Right hindlimb (tissue), 1 donor: ENCODE measurements at places on chromosomes 7 and 10.

- DNase-seq: no peak
These were observed 437.2 kb downstream of the MDFIC start for GRCh38 chr7:115359119-115359518.

DNA sequence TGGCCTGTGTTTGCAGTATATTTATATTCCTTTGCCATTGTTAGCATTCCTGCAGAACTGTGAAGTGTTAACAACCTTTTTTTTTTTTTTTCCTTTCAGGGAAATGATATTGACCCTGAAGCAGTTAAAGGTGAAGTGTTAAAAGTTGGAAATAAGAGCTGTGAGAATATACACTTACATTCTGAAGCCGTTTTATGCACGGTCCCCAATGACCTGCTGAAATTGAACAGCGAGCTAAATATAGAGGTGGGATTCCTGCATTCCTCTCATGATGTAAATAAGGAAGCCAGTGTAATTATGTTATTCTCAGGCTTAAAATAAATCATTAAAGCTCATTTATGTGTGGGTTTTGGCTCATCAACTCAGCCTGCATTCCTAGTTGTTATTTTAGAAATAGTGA, 92.8 kb upstream of the CAPZA2 start:
- no peak for DNase-seq

- no peak for DNase-seq
These were observed 498 bp upstream of the CALHM2 start for GRCh38 chr10:103452506-103453230.

GRCh38 chr7:1503390-1503789, 799 bp downstream of the INTS1 start:
- no peak for DNase-seq

- DNase-seq: no peak
These were observed 92.9 kb downstream of the XRCC2 start for GRCh38 chr7:152583006-152583405.

GRCh38 chr10:71504570-71504969, 107.8 kb downstream of the CDH23 start:
- no peak for DNase-seq

DNA sequence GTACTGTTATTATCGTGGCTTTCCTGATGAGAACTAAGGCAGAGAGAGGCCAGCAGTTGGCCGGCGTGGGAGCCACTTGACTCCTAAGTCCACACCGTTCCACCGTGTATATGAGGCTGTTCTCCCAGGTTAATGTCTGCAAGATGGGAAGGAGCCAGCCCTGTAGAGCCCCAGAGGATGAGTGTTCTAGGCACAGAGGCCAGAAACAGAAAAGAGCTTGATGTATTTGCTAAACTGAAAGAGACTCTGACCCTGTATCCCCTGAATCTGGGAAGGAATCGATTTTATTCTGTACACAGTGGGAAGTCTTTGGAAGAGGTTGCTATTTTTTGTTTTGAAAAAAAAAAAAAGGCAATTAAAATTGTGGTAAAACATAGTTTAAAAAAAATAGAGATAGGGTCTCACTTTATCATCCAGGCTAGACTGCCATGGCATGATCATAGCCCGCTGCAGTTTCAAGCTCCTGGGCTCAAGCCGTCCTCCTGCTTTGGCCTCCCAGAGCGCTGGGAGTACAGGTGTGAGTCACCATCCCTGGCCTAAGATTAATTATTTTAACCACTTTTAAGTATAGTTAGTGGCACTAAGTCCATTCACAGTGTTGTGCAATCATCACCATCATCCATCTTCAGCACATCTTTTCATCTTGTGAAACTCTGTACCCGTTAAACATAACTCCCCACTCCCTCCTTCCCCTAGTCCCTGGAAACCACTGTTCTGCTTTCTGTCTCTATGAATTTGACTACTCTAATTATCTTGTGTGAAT, 348.8 kb downstream of the SDK1 start:
- no peak for DNase-seq

- DNase-seq: no peak
These were observed 7.7 kb downstream of the NEURL1 start for GRCh38 chr10:103501186-103501585.

- no peak for DNase-seq
These were observed 218.1 kb downstream of the TSPAN12 start for GRCh38 chr7:120639884-120640283.

- DNase-seq: no peak
These were observed 9.6 kb downstream of the SMC3 start for GRCh38 chr10:110577056-110577455.

- DNase-seq: no peak
These were observed 40.7 kb downstream of the RALA start for GRCh38 chr7:39664057-39664456.

GRCh38 chr10:30284865-30285594, 64.0 kb downstream of the MTPAP start:
- no peak for DNase-seq

DNA sequence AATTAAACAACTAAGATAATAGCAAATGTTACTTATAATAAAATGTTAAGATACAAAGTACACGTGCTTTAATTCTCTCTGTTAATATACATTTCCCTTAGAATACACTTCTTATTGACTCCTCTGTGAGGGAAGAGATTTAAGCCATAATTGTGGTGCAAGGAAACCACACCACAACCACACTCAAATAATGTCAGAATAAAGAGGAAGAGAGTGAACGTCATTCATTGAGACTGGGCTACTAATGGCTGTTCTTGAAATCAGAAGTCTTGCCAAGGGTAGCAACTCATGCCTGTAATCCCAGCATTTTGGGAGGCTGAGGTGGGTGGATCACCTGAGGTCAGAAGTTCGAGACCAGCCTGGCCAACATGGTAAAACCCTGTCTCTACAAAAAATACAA, 10.0 kb downstream of the FAM171A1 start:
- DNase-seq: no peak

- peak; percentile 65 for DNase-seq
These were observed 56.8 kb upstream of the SVIL start for GRCh38 chr10:29691564-29692072.

DNA sequence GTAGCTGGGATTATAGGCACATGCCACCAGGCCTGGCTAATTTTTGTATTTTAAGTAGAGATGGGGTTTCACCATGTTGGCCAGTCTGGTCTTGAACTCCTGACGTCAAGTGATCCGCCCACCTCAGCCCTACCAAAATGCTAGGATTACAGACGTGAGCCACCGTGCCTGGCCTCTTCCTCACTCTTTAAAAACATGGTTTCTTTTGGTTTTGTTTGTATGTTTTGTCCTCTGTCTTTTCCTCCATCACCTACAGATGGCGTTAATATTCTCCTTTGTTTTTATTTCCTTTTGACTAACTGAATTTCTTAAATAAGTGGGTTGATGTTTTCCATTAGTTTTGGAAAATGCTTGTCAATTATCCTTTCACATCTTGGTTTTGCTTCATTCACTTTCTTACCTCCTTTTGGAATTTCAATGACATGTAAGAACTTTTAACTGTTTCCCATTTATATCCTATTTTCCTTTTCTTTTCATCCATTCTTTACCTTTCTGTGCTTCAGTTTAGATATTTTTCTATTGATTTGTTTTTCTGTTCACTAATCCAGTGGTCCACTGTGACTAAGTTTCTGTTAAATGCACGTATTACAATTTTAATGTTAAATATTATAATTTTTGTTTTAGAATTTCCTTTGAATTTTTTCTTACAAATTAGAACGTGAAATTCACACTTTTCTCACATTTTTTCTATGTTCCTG, 104.1 kb downstream of the ZNF467 start:
- DNase-seq: no peak

- DNase-seq: no peak
These were observed 16.4 kb upstream of the GSDME start for GRCh38 chr7:24773646-24774045.

DNA sequence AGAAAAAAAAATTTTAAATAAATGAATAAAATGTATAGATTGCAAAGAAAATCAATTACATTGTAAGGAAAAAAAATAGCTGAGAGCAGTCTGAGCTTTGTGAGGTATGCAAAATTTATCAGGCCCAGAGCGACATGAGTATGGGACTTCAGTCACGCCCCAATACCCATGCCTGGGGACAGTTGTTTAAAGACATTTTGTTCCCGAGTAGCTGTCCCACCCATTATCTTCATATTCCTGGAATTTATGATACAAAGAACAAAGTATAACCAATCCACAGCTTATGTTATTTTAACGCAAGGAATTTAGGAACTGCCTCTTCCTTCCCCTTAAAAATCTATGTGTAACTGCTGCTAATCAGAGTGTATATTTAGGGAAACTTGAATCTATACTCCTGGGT, 1.6 kb upstream of the PON2 start:
- DNase-seq: no peak

DNA sequence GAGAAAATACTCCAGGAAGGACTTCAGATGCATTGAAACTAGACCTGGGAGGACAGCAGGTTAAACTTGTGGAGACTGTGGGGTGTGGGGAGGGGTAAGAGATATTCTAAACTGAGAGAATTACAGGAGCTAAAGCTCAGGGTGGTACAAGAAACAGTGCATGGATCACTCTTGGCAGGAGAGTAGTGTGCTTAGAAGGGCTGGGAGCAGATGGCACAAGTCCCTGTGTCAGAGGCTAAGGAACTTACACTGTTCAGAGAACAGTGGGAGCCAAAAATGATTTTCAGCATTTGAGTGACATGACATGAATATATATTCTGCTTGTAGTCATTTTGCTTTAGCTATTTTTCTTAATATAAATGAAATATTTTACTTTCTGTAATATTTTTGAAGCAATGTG, 36.0 kb upstream of the LAMB1 start:
- no peak for DNase-seq

- DNase-seq: no peak
These were observed 8.5 kb downstream of the CPED1 start for GRCh38 chr7:120996988-120997345.

DNA sequence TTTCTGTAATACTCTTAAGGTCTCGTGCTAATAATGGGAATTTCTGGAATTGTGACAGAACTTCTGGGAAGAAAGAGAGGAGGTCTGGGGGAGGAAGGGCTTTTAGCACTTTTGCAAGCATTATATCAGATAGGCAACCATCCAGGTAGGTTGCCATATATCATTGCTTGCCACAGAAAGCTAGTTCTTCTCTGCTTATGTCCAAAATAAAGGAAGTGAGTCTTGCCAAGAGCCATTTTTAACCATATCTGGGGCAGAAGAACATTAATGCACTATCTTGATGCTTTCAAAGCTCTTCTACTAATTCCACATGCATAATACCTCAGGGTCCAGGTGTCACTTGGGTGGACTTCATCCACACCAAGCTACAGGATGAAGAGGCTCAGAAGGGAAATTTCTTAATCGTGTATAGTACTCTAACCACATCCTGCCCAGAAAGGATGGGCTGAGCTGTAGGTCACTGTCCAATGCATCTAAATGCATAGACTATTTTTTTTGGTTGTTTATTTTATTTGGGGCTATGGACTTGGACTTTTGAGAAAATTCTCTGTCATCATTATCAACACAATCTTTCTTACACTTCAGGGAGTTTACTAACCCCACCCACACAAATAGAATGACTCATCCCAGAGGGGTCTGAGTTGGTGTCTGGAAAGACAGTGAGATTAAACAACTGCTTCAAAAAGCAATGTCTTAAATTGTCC, 68.9 kb upstream of the ADO start:
- DNase-seq: no peak

DNA sequence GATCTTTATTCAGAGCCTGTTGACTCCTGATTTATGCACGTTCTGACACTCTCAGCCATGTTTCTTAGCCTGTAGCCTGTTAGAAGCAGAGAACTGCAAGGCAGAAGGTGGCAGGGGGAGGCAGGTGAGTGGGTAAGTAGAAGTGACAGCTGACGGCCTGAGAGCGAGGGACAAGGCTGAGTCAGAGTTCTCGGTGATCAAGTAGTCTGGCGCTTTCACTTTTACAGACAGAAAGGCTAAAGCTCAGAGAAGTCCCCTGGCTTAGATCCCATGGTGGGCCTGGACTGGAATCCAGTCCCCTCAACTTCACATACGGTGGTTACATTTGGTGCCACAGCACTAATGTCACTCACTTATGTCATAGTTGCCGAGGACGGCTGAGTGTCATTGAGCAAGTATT, 139.0 kb downstream of the TACC2 start:
- DNase-seq: no peak
